ENCODE measurements at places on chromosomes 1 and 21. TPM values are rescaled to one million over a fixed set of nuclear protein-coding genes. Genes with fewer than 3 reads are reported as not detected.

DNA sequence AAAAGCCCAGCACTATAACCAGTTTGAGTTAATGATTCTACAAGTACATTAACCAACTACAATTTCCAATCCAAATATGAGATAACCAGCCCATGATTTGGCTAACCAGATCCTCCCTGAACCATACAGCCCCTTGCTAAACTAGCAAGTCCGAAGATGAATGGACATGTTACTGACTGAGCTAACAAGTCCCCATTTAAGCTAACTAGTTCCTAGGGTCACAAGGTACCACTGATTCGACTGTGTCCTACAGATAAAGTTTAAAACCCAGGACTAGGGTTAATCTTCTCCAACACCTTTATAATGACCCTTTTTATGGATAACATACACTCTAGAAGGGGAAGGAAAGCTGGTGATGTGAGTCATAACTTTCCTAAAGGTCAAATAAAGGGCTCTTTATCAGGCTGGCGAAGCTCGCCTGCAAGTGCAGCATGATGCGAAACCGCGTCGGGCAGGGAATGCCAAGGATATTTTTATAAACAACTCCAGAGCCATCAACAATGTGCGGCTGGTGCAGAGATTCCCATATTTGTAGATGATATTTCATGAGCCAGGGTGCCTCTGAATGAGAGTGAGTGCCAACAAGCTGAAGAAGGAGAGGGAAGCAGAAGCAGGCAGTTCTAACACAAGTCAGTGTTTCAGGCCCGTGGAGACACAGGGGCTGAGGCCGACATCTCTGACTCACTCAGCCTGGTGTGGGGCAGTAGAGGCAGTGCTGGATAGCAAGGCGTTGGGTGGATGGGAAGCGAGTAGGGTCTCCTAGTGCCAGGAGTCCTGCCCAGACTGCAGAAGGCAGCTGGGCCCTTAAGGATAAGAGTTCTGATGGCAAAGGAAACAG is 75.6 kb upstream of the ROR1 start:
- DNase-seq = no peak

- no peak for DNase-seq
These were observed 65.1 kb downstream of the GADD45A start for GRCh38 chr1:67749844-67750690.

DNA sequence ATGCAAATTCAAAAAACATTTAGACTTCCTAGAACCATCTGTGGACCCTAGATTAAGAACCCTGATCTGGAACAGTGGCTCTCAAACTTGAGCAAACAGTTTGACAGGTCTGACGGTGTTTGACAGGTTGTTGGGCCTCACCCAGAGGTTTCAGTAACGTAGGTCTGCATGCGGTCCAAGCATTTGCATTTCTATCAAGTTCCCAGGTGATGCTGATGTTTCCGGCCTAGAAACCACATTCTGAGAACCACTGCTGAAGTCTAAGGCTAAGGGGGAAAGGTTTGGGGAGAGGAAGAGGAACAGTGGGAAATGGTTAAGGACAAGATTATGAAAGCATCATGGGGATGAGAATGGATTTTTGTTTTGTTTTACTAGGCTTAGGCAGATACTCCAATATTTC is 48.6 kb downstream of the MDM4 start:
- no peak for DNase-seq

DNA sequence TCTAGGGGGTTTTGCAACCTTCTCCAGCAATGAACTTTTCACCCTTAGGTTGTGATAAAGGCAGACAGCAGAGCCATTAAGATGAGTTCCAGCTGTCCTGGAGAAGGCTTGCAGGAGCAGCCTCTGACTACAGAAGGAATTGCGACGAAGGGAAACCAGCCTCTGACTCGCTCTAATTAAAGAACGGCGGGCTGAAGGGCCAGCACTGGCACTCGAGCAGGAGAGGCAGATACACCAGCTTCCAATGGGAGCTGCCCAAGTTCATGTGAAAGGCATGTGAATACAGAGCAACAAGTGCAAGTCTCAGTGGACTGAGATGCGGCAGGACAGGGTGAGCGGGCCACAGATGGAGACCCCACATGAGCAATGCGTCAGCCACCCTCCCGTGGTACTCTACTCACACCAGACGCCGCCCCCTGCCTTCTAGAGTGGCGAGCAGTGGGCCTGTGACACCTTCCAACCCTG is 15.7 kb downstream of the RCC2 start:
- DNase-seq = no peak

DNA sequence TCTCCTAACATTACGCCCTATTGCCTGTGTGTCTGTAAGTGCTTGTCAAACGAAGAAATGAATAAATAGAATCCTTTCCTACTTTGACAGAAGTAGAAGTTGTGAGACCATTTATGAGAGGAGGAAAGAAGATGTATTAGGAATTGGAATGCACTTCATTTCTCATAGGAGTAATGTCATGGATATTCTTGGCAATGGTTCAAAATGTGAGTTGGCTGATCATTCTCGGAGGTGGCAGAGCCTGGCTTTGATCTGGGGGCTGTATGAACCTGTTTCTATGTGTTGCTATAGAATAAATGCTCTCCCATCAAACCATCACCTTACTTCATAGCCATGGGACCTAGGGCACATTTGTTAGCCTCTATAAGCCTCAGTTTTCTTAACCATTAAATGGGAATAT is 10.1 kb upstream of the SERBP1 start:
- no peak for DNase-seq

DNA sequence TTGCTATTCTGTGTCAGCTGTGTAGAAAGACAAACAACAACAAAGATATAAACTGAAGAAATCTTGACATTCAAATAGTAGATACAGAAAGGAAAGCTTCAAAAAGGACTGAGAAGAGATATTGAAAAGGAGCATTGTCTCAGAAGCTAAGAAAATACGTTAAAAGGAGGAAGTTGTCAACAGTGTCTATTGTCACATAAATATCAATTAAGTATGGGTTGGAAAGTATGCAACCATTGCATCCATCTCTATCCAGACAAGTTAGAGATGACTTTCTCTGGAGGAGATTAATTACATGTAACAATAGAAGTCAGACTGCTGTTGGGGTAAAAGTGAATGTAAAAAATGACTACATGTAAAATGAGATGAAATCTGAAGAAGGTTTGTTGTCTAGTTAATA is 29.7 kb upstream of the BRINP3 start:
- DNase-seq = no peak

- DNase-seq = no peak
These were observed 58.9 kb downstream of the VPS26C start for GRCh38 chr21:37208056-37208721.

DNA sequence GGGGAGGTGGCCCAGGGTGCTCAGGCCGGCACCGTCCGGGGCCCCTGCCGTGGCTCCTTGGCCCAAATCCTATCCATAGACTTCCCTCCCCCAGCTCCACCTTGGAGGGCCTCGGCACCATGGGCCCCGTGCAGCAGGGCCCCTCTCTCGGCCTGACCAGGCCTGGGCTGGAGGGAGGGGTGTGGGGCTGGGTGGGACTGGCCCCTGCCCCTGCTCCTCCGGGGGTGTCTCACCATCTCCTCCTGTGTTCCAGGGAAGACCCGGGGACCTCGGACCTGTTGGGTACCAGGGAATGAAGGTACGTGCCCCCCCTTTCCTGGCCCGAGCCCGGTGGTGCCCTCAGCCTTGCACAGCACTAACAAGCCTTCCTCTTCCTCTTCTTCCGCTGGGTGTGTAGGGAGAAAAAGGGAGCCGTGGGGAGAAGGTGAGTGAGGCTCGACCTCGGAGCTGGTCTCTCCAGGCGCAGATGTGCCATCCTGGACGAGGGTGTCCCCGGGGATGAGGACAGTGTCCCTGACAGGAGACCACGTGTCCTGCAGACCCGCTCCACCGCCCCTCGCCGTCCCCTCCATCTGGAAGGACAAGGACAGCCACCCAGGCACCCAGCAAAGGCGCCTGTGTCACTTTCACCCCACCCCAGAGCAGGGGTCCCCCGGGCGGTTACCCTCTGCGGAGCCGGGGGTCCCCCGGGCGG is 7.9 kb downstream of the COL6A1 start:
- DNase-seq = no peak

- DNase-seq = no peak
These were observed 2.8 kb upstream of the TSEN15 start for GRCh38 chr1:184048561-184049240.

DNA sequence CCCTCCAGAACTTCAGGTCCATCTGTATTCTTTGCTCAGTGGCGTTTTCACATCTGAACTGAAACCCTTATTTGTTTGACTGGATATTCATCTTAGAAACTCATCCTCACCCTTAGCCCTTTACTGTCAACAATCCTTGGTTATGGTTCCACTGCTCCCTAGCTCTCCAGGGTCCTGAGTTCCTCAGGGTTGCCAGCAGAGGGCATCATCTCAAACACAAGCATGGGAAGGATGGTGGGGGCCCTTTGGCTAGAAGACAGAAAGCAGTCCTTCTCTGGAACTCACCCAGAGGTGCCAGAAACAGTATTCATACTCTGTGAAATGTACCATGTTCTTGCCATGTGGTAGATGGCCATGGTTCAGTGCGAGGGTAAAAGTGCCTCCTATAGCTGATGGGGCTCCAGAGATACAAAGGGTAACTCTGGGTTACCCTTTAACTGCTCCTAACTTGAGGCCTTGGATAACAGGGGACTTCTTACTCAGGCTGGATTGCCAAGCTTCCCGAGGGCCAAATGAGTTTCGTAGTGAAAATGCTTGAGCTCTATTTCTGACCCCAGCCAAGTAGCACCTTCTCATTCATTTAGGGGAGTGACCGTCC is 11.3 kb downstream of the NCSTN start:
- DNase-seq = no peak

GRCh38 chr1:211331011-211331709 is 4.5 kb downstream of the TRAF5 start:
- no peak for DNase-seq

GRCh38 chr1:173453982-173454381 is 23.2 kb upstream of the PRDX6 start:
- DNase-seq = no peak

DNA sequence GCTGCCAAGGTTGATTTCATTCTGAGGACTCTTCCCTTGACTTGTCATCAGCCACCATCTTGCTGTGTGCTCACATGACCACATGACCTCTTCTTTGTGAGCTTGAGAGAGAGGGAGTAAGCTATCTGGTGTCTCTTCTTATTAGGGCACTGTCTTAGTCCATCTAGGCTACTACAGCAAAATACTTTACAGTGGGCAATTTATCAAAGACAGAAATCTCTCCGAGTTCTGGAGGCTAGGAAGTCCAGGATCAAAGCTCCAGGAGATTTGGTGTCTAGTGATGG is 11.9 kb upstream of the RPS6KA1 start:
- DNase-seq = no peak

GRCh38 chr1:37858931-37859506 is 373 bp downstream of the MTF1 start:
- no peak for DNase-seq

GRCh38 chr1:44354268-44354839 is 703 bp downstream of the ERI3 start:
- DNase-seq = no peak

- no peak for DNase-seq
These were observed 156.9 kb downstream of the ASTN1 start for GRCh38 chr1:177007437-177008161.

DNA sequence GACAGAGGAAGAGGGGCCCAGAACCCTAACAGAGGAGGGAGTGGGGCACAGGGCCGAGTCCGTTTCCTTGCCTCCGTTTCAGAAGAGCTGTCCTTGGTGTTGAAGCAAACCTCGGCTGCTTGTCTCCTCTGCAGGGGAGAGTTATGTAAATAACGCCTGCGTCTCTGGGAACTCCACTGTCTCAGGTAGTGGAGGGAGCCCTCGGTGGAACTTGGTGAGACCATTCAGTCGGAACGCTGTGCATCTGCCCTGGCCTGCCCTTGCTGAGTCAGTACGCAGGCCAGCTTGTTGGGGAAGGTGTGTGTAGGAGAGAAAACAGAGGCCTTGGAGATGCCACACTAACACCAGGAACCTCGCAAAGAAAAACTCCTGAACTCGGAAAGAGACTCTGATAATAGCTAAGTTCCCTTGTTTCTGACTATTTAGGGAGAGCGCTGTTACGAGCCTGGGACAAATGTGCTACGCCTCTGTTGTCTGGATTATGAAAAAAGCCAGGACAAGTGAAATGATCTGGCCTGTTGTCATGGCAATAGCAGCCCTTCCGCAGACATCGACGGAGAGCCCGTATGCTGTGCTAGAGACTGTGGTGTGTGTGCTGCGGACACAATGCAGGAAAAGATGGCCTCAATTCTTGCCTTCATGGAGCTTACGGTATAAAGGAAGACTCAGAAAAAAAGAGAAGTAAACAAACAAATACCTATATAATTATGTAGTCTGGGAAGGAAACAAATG is 94.6 kb upstream of the AKT3 start:
- no peak for DNase-seq

GRCh38 chr1:68213843-68214242 is 18.5 kb downstream of the WLS start:
- no peak for DNase-seq

DNA sequence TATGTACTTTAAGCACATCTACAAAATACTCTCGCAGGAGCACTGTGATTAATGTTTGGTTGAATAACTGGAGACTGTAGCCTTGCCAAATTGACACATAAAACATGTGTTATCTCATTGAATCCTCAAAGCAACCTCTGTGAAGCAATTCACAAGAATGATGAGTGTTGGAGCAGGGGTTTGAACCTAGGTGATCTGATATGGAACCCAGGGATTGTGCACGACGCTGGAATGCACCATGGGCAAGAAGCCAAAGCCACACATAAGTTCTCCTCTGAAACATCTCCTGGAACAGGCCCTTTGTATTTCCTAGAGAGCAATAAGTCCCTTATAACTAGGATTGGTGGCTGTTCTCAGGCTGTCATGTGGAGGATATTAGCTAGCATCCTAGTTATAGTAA is 124.6 kb upstream of the IVNS1ABP start:
- DNase-seq = peak; percentile 66

SLAMF8 gene
- 0.05 TPM for polyA plus RNA-seq

DYNLT5 gene
- 0.52 TPM for polyA plus RNA-seq

TTC22 gene
- not detected for polyA plus RNA-seq

TNFRSF1B gene
- polyA plus RNA-seq = 0.60 TPM

PGLYRP4 gene
- not detected for polyA plus RNA-seq

DCDC2B gene
- not detected for polyA plus RNA-seq

ANKRD35 gene
- 1.4 TPM for polyA plus RNA-seq

TMOD4 gene
- 0.16 TPM for polyA plus RNA-seq

FMOD gene
- 14.0 TPM for polyA plus RNA-seq

RASAL2 gene
- 27.7 TPM for polyA plus RNA-seq
